ENCODE measurements at places on chromosomes 13 and 19.

- DNase-seq: no peak
Measured at GRCh38 chr13:19888799-19889198, 25.4 kb upstream of the ZMYM5 start.

DNA sequence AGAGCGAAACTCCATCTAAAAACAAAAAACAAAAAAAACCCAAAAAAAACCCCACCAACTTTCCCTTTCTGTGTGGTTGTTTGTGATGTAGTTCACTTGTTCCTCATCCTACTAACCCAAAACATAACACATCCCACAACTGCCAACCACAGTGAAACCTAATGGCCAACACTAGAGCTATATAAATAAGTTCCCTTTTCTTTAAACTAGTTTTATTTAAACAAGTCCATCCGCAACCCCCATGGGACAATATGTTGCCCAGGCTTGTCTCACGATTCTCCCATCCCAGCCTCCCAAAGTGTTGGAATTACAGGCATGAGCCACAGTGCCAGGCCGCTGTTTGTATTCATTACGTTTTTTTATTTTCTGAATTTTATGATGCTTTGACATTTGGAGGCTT, 71.2 kb upstream of the ADGRE5 start:
- no peak for DNase-seq

GRCh38 chr19:12180377-12180776, 17.5 kb downstream of the ZNF136 start:
- DNase-seq: no peak

- DNase-seq: no peak
Measured at GRCh38 chr19:46544651-46545050, 49.0 kb upstream of the PNMA8B start.

DNA sequence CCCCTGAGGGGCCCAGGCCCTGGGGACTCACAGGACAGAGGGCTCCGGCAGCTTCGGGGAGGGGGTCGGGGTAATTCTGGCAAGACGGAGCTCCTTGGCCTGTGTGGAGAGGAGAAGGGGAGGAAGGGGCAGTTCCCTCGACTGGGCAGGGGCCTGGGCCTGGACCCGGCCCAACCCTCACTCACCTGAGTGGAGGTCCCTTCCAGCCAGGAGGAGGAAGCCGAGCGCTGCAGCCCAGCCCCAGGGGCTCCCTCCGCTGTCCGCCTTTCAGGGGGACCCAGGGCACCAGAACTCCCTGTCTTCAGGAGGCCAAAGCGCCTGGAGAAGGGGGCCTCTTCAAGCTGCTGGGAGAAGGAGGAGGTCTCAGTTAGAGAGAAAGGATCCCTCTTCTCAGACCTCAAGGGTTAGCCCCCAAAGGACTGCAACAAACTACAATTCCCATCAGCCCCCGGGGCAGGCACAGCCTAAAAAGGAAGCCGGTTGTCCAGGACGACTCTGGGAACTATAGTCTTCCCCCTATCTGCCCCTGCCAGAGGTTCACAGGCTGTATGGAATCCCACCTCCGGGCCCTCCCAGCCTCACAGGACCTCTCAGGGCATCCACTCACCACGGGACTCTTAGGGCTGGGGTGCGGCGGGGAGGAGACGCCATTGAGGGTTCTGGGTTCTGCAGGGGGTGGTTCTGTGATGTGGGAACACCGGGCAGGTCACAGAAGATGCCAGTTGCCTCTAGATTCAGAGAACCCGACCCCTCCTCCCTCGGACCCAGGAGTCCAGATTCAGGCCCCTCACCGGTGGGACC, 19.8 kb downstream of the EPS8L1 start:
- DNase-seq: no peak

- DNase-seq: no peak
Measured at GRCh38 chr13:75217949-75218348, 264.0 kb downstream of the TBC1D4 start.
